ENCODE measurements at places on chromosomes 11 and 22. TPM values are rescaled to one million over a fixed set of nuclear protein-coding genes. Genes with fewer than 3 reads are reported as not detected.

The OR52N4 gene
- total RNA-seq: not detected

The ADORA2A gene
- total RNA-seq: 0.72 TPM

The ISX gene
- total RNA-seq: not detected

The RRAS2 gene
- 54.3 TPM for total RNA-seq

The TMEM191C gene
- total RNA-seq: 2.4 TPM

The ARSA gene
- total RNA-seq: 14.5 TPM

The ZBTB16 gene
- not detected for total RNA-seq

The HORMAD2 gene
- not detected for total RNA-seq

The CELSR1 gene
- total RNA-seq: 7.0 TPM

The MAP6 gene
- 0.05 TPM for total RNA-seq

The NLRP14 gene
- total RNA-seq: 0.07 TPM

The LMO1 gene
- 0.40 TPM for total RNA-seq

Data from NCI-H460 (cell line).